Activated naive CD4-positive, alpha-beta T cell treated with anti-CD3 and anti-CD28 coated beads, Interleukin-2, amount 50 U/mL, for 72 hours (primary cell): ENCODE measurements at places on chromosomes 2 and 18.
A peak's percentile ranks its signal among the peaks of the same experiment; 100 is the strongest.

DNA sequence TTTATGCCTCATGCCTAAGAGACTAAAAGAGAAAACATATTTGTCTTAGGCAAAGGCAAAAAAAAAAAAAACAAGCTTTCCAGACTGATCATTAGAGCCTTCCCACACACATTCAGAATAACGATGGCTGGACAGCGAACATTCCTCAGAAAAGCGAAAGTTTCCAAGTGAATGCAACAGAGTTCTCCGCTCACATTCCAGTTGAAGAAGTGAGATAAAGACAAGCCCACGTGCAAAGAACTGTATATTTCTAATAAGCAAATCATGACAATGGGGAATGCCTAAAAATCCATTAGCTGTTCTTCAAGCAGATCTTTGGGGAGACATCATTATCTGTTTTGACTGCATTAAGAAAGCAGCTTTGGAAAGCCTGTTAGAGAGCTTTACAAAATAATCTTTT, 347.9 kb downstream of the METTL4 start:
- DNase-seq: no peak

- peak; percentile 91 for DNase-seq
Measured at GRCh38 chr2:196068271-196069209, at the start of gene DNAH7. DNAH7 (minus strand) TSS chr2:196068837; CDS start chr2:196068711, 126 bp downstream.

DNA sequence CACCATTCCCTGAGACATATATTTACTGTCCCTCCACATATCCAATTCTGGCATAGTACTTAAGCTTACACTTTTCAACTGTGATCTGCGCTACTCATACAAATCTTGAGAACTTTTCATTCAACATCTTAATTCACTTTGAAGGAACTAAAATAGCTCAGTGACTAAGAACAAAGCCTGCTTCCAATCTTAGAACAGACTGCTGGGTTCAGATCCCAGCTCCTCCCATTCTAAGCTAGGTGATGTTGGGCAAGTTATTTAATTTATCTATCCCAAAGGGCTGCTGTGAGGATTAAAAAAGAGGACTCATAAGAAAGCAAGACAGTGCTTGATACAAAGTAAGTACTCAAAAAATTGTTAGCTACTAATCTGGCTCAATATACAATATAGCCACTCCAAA, 57.9 kb downstream of the UGP2 start:
- DNase-seq: no peak

- DNase-seq: no peak
Measured at GRCh38 chr18:48230467-48231113, 178.6 kb downstream of the ZBTB7C start.

- DNase-seq: no peak
Measured at GRCh38 chr2:22944143-22944542, 440.8 kb upstream of the KLHL29 start.

GRCh38 chr2:38485734-38486133, 108.7 kb upstream of the ATL2 start:
- no peak for DNase-seq

- no peak for DNase-seq
Measured at GRCh38 chr18:37537868-37538525, 27.6 kb downstream of the CELF4 start.

- no peak for DNase-seq
Measured at GRCh38 chr2:211248841-211249240, 692.4 kb downstream of the CPS1 start.

- no peak for DNase-seq
Measured at GRCh38 chr2:211049321-211050018, 493.1 kb downstream of the CPS1 start.

- DNase-seq: no peak
Measured at GRCh38 chr2:240885566-240885965, 10.4 kb downstream of the MAB21L4 start.

DNA sequence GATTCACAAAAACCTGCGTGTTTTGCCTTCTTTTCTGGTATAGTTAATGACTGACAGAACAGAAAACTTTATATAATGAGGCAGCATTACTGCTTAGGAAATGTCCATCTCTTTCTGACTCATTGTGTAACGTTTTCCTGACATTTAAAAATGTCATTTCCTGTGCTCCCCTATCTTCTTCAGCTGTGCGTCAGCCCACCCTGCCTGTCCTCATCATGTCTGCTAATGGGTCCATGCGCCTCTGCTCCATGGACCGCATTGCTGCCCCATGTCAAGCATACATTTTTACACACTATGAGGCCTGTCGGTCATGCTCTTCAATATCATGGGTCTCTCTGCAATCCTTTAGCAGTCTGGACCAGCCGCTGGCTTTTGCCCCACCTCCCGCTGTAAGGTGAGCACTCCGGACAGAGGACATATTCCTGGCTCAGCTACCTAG, 234.3 kb downstream of the CDCA7 start:
- DNase-seq: no peak

GRCh38 chr2:11175293-11175795, 20.1 kb downstream of the SLC66A3 start:
- DNase-seq: no peak

- DNase-seq: peak; percentile 63
Measured at GRCh38 chr2:36770542-36771287, 74.2 kb downstream of the VIT start.

DNA sequence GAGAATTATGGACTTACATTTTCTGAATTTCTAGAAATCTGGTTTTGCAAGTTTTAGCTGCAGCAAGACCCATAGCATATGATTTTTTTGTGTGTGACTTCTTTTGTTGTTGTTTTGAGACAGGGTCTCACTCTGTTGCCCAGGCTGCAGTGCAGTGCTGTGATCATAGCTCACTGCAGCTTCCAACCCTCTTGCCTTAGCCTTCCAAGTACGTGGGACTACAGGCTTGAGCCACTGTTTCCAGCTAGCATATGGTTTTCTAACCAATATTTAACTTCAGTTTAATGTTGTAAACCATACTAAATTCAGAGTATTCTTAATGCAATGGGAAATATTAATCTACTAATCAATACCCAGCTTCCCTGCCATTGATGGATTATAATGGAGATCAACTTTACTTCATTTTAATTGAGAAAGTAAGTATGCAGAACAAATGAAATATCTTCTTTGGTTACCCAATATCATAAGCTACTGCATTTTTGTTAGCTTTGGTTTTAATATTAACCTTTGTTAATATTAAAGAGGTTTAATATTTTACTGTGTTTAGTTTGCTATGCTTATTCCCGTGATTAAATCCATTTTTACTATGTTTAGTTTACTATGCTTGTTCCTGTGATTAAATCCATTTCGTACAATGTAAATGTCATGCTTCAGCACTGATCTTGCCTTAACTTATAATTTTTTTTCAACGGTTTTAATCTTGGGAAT, 273.4 kb upstream of the TMEFF2 start:
- no peak for DNase-seq

GRCh38 chr2:22616031-22616430, 768.9 kb upstream of the KLHL29 start:
- DNase-seq: no peak

GRCh38 chr18:59881728-59882656, 17.8 kb upstream of the PMAIP1 start:
- DNase-seq: peak; percentile 23

GRCh38 chr2:235534678-235535422, 41.0 kb downstream of the AGAP1 start:
- DNase-seq: no peak
